ENCODE measurements at places on chromosomes 2 and 18.

- DNase-seq = no peak
Measured at GRCh38 chr2:18118703-18119102, 240.2 kb downstream of the KCNS3 start.

- no peak for DNase-seq
Measured at GRCh38 chr2:160472839-160473251, 20.8 kb downstream of the RBMS1 start.

- no peak for DNase-seq
Measured at GRCh38 chr2:55391615-55392242, 27.9 kb downstream of the CCDC88A start.

DNA sequence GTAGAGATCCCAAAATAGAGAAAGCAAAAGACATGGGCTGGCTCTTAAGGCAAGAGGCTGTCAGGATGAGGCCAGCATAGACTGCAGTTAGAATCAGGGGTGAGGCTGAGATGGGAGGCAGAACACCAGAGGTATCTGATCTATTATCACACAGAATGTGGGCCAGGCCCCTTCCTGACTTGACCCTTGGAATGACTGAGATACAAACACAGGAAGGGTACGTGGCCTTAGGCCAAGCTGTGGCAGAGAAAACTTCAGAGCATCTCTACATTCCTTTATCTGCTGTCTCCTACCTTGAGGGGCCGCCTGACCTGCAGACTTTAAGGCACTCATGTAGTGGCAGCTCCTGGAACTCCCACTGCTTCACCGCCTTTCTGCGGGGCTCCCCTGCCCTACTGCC, 28.4 kb downstream of the TMEM17 start:
- no peak for DNase-seq

GRCh38 chr18:43886341-43886740, 609.1 kb upstream of the SYT4 start:
- no peak for DNase-seq

- no peak for DNase-seq
Measured at GRCh38 chr2:40435426-40436092, 16.3 kb downstream of the SLC8A1 start.

GRCh38 chr2:172783165-172783898, 47.7 kb downstream of the RAPGEF4 start:
- DNase-seq = no peak

- peak; percentile 27 for DNase-seq
Measured at GRCh38 chr18:44741511-44741910, 60.8 kb downstream of the SETBP1 start.

DNA sequence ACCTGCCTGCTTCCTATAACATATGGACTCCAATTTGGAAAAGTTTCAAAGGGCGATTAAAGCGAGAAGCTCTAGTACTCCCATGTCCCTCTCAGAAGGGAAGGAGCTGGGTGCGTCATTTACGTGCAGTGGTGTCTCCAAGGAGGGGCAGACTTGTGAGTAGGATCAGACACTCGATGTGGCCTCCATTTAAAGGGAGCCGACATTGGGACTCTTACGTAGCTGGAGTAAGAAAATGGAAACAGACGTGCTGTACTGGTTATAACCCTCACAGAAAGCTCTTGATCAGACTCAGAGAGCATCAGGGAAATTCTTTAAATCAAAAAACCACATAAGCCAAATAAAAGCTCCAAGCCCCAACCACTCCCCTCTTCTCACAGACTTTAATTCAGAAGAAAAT, 198.5 kb downstream of the KLHL29 start:
- DNase-seq = no peak

DNA sequence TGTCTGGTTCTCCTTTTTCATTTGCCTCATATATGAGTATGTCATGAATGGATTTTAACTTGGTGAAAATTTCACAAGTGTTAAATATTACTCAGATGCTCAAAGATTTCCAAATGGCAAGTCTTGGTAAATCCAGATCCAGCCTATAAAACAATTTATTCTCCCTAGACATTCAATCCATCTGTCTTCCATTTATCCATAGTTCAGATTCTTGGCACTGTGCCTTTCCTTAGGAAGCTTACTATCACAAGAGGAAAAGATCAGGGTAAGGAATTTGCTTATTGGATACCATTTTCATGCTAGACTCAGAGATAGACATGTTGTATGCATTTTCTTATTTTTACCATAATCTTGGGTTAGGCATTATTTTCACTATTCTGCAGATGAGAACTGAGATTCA, 72.5 kb upstream of the LRRTM1 start:
- DNase-seq = no peak

GRCh38 chr18:10100941-10101701, 187.3 kb downstream of the VAPA start:
- no peak for DNase-seq

DNA sequence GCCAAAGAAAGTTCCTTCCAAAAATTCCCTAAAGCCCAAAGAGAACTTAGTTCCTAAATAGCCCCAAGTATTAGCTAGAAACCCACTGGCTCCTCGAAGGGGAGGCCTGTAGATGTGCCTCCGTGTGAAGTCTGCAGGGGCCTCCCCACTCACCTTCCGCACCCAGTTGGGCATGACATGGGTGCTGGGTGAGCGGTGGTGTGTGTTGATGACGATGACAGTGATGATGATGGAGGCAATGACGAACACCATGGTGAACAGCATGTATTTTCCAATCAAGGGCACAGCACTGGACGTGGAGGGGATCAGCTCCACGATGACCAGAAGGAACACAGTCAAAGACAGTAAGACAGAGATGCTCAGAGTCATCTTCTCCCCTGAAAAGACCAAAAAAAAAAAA, 14.5 kb downstream of the CHRNA1 start:
- DNase-seq = no peak

DNA sequence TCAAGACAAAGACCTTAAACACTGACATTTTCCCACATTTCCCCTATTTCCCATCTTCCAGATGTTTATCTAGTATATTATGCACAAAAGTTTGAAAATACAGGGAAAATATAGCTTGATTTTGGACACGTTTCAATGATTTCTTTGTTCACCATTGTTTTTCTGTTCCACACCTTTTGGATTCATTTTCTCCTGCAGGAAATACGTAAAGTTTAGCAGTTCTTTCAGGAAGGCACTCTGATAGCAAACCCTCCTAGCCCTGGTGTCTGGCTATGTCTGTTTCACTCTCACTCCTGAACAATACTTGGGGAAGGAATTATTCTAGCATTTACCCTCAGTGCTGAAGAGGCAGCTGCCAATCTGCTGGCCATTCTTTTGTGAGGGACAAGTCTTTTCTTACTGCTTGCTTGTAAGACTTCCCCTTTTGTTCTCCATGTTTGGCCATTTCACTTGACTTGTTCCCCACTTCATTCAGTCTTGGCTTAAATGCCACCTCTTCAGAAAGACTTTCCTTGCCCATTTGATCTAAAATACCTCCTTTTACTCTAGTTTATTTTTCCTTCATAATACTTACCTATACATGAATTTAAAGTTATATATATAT, 195.4 kb downstream of the RNF152 start:
- DNase-seq = no peak

- no peak for DNase-seq
Measured at GRCh38 chr2:223945755-223946154, 620 bp upstream of the WDFY1 start.

GRCh38 chr2:12050396-12050795, 304.0 kb downstream of the LPIN1 start:
- DNase-seq = peak; percentile 17

DNA sequence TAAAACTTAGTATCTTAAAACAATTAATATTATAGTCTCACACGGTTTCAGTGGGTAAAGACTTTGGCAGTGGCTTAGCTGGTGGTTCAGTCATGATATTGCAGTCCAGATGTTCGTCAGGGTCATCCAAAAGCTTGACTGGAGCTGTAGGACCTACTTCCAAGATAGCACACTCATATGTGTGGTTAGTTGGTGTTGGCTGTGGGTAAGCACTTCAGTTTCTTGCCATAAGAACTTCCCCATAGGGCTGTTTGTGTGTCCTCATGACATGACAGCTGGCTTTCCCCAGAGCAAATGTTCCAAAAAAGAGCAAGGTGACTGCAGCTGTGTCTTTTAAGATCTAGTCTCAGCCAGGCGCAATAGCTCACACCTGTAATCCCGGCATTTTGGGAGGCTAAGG, 48.5 kb upstream of the EPC2 start:
- no peak for DNase-seq

GRCh38 chr2:101740555-101740964, 43.1 kb downstream of the MAP4K4 start:
- no peak for DNase-seq

DNA sequence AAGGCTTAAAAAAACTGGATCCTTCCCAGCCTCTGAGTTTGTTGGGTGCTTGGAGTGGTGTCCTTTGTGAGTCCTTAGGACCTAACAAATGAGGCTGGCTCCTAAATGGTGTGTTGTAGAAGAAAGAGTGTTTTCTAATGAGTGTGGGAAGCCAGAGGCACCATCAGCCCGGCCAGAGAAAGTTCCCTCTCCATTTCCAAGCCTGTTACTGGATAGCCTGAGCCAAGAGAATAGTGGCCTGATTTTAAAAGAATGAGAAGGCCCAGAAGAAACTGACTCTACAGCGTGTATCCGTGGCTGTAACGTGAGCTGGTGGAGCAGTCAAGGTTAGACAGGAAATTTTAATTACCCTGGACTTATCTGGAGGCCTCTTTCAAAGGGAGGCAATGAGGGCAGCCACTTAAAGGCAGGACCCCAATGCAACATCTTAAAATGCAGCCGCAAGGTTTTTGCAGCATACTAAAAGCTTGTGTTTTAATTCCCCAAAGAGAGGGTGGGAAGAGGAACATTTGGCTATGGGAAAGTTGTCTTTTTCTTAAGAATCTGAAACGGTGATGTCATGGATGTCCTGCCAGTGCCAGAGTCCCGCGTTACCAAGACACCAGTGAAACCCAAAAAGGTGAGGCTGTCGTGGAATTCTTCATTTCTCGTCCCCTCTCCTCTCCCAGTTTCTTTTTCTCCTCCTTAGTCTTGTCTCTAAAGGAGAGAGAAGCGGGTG, 4.6 kb downstream of the EFHD1 start:
- no peak for DNase-seq

DNA sequence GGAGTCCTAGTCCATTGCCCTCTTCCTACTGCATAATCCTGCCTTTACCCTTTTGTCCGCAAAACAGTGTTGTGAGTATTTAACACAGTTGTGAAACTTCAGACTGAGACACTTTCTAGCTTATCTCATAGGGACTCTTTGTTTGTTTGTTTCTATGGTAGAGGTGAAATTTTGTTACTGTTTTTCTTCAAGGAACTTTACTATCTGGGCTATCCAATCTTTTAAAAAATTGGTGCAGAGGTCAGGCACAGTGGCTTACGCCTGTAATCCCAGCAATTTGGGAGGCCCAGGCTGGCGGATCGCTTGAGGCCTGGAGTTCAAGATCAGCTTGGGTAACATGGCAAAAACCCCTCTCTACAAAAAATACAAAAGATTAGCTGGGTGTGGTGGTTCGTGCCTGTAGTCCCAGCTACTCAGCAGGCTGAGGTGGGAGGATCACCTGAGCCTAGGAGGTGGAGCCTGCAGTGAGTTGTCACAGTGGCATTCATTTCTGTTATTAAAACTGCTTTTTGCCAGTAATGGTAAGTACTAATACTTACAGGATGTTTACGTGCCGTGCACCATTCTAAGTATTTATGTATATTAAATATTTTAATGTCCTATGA, 18.8 kb downstream of the GMCL1 start:
- DNase-seq = no peak

DNA sequence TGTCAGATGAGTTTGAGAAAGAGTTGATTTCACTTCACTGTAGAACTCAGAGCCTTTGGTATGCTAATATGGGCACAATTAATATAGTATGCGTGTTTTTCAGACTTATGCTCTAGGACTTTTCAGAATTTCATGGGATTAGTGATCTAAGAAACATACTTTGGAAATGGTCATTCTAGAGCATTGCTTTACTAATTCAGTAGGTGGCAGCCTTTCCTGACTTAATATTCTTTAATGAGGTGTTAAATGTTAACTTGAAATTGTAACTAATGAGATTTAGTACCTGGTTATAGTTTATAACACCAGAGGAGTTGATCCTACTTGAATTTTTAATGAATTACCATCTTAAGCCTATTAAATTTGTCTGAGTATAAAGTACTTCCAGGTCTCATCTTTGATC, 28.4 kb downstream of the ACTR2 start:
- DNase-seq = no peak

GRCh38 chr2:126059379-126059778, 596.6 kb upstream of the GYPC start:
- no peak for DNase-seq

- DNase-seq = no peak
Measured at GRCh38 chr18:34637094-34637801, 72.8 kb upstream of the DTNA start.

DNA sequence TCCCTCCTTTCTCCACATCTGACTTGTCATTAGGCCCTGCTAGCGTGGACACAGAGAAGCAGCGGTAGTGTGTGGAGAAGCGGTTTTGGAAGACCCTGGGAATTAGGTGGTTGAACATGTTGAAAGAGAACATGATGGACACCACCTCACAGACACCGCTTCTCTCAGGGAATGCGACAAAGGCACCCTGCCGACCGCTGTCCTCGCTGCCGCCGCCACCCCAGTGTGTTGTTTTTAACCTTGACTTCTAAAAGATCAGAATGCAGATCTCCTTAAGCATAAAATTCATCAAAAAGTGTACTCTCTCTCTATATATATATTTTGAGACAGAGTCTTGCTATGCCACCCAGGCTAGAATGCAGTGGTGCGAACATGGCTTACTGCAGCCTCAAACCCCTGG, 33.2 kb downstream of the AQP4 start:
- DNase-seq = no peak

DNA sequence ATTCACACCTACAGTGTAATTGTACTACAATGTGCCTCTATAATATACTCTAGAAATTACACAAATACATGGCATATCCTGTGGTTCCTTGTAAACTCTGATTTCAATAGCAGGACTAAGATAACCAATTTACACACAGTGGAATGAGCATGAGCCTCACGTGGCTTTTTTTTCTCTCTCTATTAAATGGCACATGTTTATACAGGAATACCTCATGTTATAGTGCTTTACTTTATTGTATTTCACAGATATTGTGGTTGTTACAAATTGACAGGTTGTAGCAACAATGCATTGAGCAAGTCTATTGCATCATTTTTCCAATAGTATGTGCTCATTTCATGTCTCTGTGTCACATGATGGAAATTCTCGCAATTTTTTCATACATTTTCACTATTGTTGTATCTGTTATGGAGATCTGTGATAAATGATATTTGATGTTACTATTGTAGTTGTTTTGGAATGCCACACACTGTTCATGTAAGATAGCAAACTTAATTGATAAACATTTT, 260.0 kb downstream of the FSIP2 start:
- no peak for DNase-seq

GRCh38 chr18:67840379-67840778, 323.9 kb upstream of the DSEL start:
- DNase-seq = no peak

GRCh38 chr2:105184420-105184819, 57.1 kb upstream of the GPR45 start:
- no peak for DNase-seq
